ENCODE measurements at places on chromosomes 1 and 21.
A peak's percentile ranks its signal among the peaks of the same experiment; 100 is the strongest.

DNA sequence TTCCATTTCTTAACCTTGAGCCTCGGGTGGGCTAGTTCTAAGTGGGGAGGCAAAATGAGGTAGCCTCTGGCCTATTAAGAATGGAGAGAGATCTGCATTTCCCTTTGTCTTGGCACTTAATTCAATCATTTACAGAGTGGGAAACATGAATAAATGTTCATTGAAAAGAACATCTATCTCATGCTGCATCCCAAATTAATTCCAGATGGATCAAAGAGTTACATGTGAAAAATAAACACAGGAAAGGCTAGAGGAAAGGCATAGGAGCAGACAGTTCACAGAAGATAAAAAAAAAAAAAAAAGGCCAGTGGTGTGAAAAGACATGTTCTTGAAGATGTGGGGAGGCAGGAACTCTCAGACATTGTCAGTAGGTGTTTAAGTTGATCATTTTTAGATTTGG, 35.7 kb upstream of the EPS8L3 start:
- DNase-seq: no peak

DNA sequence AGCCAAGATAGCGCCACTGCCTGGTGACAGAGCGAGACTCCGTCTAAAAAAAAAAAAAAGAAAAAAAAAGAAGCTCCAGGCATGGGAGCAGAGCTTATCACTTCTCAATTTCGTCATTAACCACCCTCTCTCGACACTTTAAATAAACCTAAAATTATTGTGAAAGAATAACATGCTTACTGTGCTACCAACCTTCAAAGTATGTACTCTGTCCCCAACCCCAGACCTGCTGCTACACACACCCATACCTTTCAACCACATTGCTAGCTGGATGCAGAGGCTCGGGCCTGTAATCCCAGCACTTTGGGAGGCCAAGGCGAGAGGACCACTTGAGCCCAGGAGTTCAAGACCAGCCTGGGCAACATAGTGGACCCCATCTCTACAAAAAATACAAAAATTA, 38.7 kb downstream of the GNPAT start:
- DNase-seq: no peak

DNA sequence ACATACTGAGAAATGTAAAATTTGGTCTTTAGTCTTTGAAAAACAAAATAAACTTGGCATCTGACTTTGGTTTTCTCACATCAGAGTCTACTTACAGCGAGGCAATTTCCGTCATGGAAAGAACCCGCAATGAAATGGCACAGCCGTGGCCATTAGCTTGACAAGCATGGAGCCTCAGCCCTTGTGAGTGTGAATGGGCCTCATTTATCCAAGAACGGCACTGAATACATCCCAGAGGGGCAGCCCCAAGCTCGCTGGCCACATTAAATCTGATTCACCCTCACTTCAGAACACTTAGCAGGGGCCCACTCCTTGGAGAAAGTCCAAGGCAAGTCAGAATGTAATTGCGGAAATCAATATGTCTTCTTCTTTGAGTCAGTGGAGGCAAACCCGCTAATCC, 64.8 kb downstream of the ERG start:
- no peak for DNase-seq

DNA sequence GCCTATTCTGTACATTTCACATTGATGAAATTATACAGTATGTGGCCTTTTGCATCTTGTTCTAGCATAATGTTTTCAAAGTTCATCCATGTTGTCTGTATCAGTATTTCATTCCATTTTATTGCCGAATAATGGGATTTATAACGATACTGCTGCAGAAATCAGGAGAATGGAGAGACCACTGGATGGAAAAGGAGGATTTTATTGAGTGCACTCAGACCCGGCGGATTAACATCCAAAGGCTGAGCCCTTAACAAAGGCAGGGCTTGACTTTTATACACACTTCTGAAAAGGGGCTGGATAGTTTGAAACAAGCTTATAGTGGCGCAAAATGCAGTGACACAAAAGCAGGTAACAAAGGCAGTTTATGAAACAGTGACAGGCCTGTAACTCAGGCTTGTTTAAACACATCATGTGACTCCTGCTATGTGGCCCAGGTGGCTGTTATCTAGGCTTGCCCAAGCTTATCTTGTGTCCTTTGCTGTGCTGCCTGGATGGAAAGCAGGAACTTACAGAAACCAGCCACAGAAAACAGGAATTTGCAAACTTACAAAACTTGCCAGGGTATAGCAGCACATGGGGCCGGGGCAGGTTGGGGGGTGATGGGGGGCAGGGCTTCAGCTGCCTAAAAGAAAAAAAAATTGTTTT, 32.8 kb upstream of the KCNJ15 start:
- no peak for DNase-seq

DNA sequence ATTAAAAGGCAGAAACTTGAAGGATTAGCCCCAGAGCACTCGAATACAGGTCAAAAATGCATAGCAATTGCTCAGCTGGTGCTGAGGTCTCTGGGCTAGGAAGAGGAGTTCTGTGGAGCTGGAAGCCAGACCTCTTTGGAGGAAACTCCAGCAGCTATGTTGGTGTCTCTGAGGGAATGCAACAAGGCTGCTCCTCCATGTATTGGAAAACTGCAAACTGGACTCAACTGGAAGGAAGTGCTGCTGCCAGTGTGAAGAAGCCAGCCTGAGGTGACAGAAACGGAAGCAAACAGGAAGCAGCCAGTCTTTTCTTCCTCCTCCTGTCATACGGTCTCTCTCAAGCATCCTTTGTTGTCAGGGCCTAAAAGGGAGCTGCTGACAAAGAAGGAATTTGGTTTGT, 233.4 kb upstream of the FGGY start:
- no peak for DNase-seq

DNA sequence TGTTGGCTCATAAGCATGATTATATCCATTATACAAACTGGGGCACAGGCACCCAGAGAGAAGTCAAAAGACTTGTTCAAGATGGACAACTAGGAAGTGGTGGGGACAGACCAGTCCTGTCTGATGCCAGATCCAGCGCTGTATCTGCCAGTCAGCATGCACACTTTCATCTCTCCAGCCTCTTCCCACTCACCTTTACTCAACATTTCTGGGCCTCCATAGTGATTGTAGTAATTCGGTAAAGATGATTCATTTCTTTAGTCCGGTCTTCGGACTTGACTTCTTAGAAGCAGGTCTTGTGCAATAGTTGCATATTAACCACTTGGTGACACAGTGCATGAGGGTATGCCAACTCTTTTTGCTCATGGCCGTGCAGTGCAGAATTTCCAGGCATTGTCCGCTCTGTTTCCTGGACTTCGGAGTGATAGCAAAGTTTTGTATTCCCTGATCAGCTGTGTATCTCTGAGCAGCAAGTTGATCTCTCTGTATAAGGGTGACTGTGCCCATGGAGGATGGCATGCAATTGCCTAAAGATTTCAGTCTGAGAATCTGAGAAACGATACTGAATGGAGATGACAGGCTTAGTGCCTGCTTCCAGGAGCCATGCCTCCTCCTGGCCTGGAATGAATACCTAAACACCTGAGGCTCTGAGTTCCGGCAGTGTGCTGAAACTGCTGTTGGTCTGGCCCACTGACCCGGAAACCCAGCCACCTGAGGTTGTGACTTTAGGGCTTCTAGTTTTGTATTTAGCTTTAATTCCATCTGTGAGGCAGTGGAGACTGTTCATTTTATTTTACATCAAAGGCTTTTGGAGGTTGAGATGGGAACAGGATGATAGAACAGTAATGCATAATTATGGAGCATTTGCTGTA, 39.0 kb downstream of the GALNT2 start:
- DNase-seq: no peak

GRCh38 chr1:192604979-192605620, 29.5 kb downstream of the RGS1 start:
- DNase-seq: no peak

DNA sequence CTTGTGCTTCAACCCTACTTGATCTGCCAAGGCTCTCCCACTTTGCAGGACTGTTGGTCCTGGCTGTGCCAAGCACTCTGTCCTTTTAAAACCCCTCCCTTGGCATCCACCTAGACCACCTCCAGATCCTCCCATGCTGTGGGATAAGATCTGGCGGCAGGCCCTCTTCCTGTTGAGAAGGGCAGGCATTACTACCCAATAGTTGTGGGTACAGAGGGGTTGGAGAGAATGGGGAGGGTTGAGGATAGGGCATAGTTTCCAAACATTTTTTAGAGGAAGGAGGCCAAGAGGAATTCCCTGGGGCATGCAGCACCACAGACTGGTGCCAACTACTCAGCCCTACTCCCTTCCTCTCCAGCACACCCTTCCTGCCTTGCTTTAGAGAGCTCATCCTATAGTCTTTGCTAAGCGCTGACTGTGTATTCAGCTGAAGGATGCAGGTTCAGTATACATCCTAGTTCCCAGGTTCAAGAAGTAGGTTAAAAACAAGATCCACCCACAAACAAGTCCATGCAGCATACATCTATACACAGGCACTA, 70.7 kb downstream of the TRABD2B start:
- no peak for DNase-seq

DNA sequence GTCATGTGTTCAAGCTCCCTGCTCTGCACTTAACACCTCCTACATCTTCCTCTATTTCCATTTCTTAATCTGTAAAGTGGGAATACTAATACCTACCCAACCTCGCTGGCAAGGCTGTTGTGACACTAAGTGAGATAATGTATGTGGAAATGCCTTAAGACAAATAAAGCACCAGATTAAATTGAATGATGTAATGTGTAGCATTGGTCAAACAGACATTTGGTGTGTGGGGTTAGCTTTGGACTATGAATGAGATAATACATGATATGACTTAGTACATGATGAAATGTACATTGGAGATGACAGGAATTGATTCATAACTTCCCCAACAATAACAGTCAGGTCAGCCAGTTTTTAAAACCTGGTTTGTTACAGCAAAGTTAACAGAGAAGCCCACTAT, 5.2 kb downstream of the AMPD1 start:
- no peak for DNase-seq

DNA sequence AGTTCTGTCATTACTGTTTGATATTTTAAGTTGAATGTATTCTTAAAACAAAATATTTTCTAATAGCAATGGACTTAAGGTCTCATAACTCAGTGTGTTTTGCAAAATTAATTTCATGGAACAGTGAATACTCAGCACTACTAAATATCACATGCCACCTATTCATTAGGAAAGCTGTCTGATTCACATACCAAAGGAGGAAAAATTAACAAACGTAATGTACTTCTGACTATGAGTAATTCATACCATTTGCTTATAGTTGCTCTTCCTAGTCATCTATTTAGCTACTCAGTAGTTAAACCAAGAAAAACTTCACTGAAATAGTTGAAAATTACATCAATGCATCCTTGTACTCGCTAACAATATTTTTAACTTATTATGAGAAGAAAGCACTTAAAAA, 35.2 kb downstream of the TP53BP2 start:
- DNase-seq: no peak

DNA sequence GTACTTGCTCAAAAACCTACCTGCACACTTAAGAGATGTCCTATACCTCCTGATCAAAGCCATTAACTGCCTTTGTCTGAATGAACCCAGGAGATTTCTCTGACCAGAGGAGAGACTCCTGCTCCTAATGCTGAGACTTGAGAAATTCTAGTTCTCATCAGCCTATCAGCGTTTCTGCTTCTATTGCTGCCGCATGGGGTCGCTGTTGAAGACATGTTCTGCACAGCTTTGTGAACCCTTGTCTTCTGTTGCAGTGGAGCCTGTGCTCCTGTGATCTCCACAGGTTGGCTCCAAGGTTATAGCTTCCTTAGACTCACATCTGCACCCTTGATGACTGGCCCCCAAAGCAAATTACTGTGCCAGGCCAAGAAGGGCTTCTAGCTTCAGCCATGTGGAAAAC, 40.2 kb downstream of the EDN2 start:
- DNase-seq: no peak

DNA sequence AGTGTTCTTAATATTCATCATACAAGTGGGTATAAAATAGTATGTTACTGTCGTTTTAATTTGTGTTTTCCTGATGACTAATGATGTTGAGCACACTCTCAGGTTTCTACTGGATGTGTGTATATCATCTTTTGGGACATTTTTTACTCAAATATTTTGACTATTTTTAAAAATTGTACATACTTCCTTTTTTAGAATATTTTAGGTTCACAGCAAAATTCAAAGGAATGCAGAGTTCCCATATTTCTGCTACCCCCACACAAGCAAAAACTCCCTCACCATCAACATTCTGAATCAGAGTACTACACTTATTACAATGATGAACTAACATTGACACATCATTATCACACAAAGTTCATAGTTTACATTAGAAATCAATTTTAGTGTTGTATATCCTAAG, 114.5 kb downstream of the DPYD start:
- DNase-seq: no peak

DNA sequence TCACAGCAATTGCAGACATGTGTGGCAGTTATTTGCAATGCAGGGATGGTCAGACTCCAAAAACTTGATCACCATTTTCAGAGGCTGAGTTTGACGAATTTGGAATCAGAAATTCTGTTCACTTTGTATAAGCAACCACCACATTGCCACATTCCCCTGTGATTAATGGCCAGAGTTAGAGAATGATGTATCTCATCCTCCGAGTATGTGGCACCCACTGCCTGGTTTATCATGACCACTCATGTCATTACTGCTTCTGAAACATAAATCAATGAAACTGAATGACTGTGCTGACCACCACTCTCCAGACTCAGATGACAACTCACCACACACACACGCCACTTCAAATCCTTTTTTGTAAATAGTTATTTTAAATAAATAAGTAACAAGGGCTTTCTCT, 66.6 kb upstream of the CACHD1 start:
- no peak for DNase-seq

- peak; percentile 77 for DNase-seq
Observed at GRCh38 chr1:151059109-151060006, at the start of gene CDC42SE1. TSS of gene CDC42SE1 (minus strand) at chr1:151059622. CDS start at chr1:151055730, 3,892 bp downstream.

DNA sequence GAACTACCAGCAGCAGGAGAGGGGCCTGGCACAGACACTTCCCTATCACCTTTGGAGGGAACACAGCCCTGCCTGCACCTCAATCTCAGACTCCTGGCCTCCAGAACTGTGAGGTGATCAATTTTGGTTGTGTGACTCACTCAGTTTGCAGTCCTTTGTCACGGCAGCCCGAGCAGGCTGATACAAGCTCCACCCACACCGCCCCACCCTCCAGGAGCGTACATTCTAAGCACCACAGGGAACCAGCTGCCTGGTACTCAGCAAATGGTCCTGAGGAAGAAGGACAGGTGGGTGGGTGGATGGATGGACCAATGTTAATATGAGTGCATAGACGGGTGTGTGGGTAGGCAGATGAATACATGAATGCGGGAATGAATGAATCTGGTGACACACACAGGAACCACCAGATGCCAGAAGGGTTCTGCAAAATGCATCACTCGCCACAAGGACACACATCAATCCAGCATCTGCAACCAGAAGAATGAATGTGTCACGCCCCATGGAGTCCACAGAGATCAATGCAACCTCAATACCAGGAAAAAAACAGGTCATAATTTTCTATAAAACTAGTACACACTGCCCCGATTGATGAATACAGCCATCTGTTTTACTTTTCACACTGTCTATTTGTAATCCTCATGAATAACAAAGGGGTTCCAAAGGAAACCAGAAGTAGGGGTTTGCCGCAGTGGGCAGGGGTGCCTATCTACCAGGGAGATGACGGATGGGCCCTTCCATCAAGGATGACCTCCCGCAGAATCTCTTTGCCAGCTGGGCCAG, 284.5 kb downstream of the NPHP4 start:
- no peak for DNase-seq
